ENCODE measurements at places on chromosomes 4 and X.
A peak's percentile ranks its signal among the peaks of the same experiment; 100 is the strongest.

GRCh38 chr4:142762280-142762679, 83.8 kb downstream of the INPP4B start:
- no peak for DNase-seq
- H3K4me1 ChIP-seq = no peaks in the 10 kb centered on the region
- H3K27ac ChIP-seq = no peak overlapping the region
- H3K36me3 ChIP-seq = no peaks in the 10 kb centered on the region

GRCh38 chrX:26387906-26388305, 171.9 kb downstream of the MAGEB5 start:
- no peaks in the 10 kb centered on the region for H3K4me1 ChIP-seq
- no peaks in the 10 kb centered on the region for H3K27me3 ChIP-seq
- no peak overlapping the region for H3K27ac ChIP-seq

- H3K36me3 ChIP-seq = no peaks in the 10 kb centered on the region
- H3K27me3 ChIP-seq = no peaks in the 10 kb centered on the region
- DNase-seq = no peak
- H3K4me1 ChIP-seq = no peaks in the 10 kb centered on the region
- no peak overlapping the region for H3K4me3 ChIP-seq
- no peak overlapping the region for H3K27ac ChIP-seq
Observed at GRCh38 chr4:90025248-90025647, 101.9 kb upstream of the CCSER1 start.

- no peak overlapping the region for H3K4me3 ChIP-seq
- no peak overlapping the region for H3K27ac ChIP-seq
- H3K36me3 ChIP-seq = no peaks in the 10 kb centered on the region
- no peaks in the 10 kb centered on the region for H3K27me3 ChIP-seq
Observed at GRCh38 chrX:1813809-1814208, 198.9 kb downstream of the ASMT start.

GRCh38 chr4:185811509-185812364, at the start of gene SORBS2:
TSS of gene SORBS2 (minus strand) at chr4:185812194. CDS start at chr4:185690571, 121,623 bp downstream.
- no peaks in the 10 kb centered on the region for H3K4me1 ChIP-seq
- H3K27ac ChIP-seq = peak within 1 kb of the TSS; percentile 61
- peak within 1 kb of the TSS; percentile 63 for H3K4me3 ChIP-seq
- no peak for DNase-seq
- no peaks in the 10 kb centered on the region for H3K27me3 ChIP-seq

DNA sequence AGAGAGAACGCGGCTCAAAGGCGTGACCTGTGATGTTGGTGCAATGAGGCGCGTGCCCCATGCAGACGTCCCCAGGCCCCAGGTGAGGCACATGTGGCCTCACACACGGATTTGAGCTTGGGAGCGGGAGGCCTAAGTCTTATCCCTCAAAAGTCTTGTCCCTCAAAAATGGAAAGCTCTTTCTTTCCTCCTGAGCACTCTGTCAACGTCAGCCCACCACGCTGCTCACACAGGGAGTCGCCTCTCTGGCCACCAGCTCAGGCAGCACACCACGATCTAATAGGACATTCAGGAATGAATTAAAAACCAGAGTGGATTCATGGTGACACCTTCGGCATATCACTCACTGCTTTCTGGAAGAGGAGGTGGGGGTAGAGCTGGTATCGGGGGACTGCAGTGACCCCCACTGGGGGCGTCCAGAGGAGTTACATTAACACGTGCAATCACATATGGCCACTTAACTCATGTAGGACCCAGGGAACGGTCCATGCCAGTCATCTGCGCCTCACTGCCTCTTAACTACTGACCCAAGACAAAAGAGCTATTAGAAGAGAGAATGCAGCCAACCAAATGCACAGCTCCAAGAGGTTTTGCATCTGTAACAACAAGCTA, 21.9 kb upstream of the CYP4V2 start:
- no peaks in the 10 kb centered on the region for H3K27me3 ChIP-seq
- no peaks in the 10 kb centered on the region for H3K36me3 ChIP-seq
- no peak overlapping the region for H3K27ac ChIP-seq
- no peaks in the 10 kb centered on the region for H3K4me1 ChIP-seq
- H3K4me3 ChIP-seq = no peak overlapping the region

DNA sequence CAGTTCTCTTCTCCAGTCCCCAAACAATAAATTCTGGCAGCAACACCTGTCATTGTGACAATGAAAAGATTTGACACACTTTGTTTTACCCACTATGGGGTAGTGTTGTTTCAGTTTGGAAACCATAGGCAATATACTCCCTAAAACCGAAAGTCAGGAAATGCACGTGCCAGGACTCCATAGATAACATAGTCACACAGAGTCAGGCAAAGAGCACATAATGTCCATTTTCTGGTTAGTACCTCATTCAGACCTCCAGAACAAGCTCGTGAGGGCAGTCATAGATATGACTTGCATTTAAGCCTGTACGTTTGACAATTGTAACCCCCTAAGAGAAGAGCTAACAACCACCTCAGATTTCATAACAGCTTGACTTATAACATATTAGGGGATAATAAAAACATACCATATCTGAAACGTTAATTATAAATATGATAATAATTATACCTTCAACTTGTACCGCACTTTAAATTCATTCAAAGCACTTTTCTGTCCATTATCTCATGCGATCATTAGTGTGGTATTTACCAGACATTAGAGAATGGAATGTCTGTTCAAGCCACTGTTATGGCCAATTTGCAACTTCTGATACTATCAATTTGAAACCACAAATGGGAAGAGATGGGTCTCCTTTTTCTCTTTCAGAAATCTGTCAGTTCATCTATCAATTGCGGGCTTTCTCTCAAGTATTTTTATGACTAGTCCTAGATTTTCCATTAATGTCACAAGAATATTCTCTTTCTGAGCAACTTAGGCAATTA, 147.4 kb downstream of the LDB2 start:
- H3K4me1 ChIP-seq = no peaks in the 10 kb centered on the region
- no peak overlapping the region for H3K27ac ChIP-seq
- H3K27me3 ChIP-seq = no peaks in the 10 kb centered on the region

DNA sequence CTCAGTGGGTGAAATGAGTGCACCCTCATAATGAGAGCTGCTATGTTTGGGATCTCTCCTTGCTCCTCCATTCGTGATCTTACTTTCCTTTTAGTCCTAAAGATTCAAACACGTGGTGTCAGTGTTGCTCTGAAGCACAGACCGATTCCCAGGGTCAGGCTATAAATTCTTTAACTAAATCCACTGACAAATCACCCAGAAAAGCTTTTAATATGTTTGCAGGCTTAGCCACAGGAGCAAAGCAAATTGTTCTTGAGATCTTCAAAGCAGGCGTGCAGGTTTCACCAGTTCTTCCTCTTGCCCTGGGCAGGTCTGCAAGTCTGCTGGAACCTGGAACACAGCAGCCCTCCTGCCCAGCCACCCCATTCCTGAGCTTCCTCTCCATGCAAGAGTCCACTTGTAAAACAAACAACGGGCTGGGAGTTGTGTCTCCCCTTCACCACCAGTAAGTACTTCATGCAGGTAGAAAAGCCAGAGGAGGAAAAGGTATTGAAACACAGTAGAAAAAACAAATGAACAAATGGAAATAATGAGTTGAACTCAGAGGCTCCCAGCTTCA, 70.1 kb upstream of the ENPP6 start:
- H3K27me3 ChIP-seq = no peaks in the 10 kb centered on the region
- H3K4me3 ChIP-seq = no peak overlapping the region
- H3K4me1 ChIP-seq = no peaks in the 10 kb centered on the region
- no peak overlapping the region for H3K27ac ChIP-seq

DNA sequence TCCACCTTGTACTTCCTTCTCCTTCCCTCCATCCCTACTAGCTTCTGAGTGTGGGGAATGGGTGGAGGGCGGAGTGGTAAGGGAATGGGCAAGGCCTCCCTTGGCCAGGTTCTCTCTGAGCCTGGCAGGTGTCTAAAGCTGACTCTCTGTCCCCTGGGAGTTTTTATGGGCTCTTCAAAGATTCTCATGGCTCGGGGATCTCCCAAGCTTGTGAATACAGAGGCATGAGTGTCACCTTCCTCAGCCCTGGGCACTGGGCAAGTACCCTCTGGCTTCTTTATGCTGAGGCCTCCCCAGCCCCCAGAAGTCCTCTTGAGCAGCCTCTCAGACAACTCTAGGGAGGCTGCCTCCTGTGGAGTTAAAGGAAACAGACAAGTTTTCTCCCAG, 32.5 kb upstream of the DDX3X start:
- no peaks in the 10 kb centered on the region for H3K36me3 ChIP-seq
- no peaks in the 10 kb centered on the region for H3K27me3 ChIP-seq
- H3K4me1 ChIP-seq = no peaks in the 10 kb centered on the region
- DNase-seq = no peak
- no peak overlapping the region for H3K27ac ChIP-seq
- H3K4me3 ChIP-seq = no peak overlapping the region

DNA sequence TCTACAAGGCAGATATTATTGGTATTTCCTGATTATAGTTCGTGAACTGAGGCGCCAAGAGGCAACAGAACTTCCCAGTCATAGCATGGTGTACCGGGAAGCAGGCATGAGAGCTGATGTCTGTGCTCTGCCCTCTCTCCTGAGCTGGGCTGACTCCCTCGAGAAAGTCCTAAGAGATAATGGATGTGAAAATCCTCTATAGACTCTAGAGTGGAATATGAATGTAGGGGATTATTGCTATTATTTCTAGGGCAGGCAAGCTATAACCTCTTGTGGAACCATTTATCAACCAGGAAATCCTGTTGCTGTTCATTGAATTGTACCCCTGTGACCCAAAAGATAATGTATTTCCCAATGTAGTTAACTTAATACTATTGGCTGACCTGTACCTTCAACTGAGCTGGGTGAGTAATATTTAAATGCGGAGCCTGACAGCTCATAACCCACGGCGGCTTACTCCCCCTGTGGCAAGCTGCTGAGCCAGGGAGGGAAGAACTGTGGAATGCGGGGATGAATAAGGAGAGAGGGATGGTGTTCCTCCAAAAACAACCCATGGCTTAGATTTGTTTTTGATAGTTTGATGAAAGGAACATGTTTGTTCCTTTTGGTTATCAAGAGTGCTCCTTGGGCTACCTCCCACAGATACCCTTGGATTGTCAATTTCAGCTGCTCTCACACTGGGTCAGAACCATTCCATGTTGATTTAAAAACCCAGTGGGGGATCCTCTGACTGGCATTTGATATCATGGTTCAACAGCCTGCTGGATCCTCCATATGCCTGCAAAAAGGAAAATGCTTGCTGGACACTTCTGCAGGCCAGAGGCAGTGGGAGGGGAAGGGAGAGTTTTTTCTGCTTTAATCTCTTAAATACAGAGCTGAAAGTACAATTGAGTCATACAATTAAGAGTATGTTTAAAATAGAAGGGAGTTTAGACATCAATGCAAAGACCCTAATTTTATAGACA, 339.0 kb upstream of the BOD1L1 start:
- no peaks in the 10 kb centered on the region for H3K27me3 ChIP-seq
- no peaks in the 10 kb centered on the region for H3K36me3 ChIP-seq
- no peak for DNase-seq
- no peaks in the 10 kb centered on the region for H3K4me1 ChIP-seq
- no peak overlapping the region for H3K27ac ChIP-seq

GRCh38 chrX:17027931-17028330, 81.5 kb downstream of the REPS2 start:
- no peak for DNase-seq
- no peaks in the 10 kb centered on the region for H3K4me1 ChIP-seq
- no peak overlapping the region for H3K4me3 ChIP-seq
- H3K36me3 ChIP-seq = no peaks in the 10 kb centered on the region
- H3K27ac ChIP-seq = no peak overlapping the region
- no peaks in the 10 kb centered on the region for H3K27me3 ChIP-seq

GRCh38 chr4:138975225-138975624, 40.4 kb upstream of the NOCT start:
- no peaks in the 10 kb centered on the region for H3K27me3 ChIP-seq
- no peaks in the 10 kb centered on the region for H3K4me1 ChIP-seq
- peak; percentile 51 for DNase-seq
- H3K27ac ChIP-seq = no peak overlapping the region

- H3K4me1 ChIP-seq = peaks cover 26% of the 10 kb centered on the region
- H3K27ac ChIP-seq = peak overlapping the region; percentile 37
- no peaks in the 10 kb centered on the region for H3K36me3 ChIP-seq
- no peak overlapping the region for H3K4me3 ChIP-seq
Observed at GRCh38 chr4:38386654-38387188, 277.3 kb upstream of the KLF3 start.

DNA sequence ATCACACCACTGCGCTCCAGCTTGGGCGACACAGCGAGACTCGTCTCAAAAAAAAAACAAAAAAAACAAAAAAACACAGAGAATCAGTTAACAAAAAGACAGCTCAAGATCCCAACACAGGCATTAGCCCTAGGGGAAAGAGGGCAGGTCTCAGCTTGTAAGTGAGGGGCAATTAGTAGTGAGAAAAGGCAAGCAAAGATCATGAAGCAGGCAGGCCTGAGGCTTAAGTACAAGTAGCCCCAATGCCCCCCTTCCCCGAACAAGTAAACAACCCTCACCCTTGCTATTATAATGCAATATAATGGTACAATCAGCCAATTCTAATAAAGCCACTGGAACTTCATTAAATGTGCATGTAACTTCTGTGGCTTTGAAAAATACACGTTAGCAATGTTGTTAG, 17.0 kb downstream of the ADGRA3 start:
- DNase-seq = no peak
- no peaks in the 10 kb centered on the region for H3K36me3 ChIP-seq
- H3K4me1 ChIP-seq = no peaks in the 10 kb centered on the region
- H3K27me3 ChIP-seq = no peaks in the 10 kb centered on the region

DNA sequence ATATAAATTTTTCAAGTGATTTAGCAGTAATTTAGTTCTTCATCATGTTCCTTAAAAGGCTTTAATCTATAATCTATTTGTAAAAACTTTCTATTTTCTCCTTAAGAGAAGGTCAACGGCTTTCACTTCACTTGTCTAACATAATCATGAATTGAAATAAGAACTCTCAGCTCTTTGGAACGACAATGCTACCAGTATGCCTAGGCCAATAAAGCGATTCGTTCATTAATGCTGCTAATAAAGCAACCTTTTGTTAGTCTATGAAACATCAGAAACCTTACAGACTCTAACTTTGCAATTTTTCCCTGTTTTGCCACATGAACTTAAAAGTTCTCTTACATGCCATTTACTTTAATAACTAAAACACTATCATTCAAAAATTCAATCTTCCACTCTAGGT, 47.6 kb downstream of the FBXW7 start:
- no peak for DNase-seq
- H3K27ac ChIP-seq = no peak overlapping the region
- no peaks in the 10 kb centered on the region for H3K27me3 ChIP-seq
- H3K36me3 ChIP-seq = no peaks in the 10 kb centered on the region
- H3K4me1 ChIP-seq = no peaks in the 10 kb centered on the region

GRCh38 chr4:1979477-1980196, 29.1 kb downstream of the NELFA start:
- H3K27me3 ChIP-seq = no peaks in the 10 kb centered on the region
- H3K27ac ChIP-seq = no peak overlapping the region
- no peak for DNase-seq
- H3K36me3 ChIP-seq = peaks cover 80% of the 10 kb centered on the region

GRCh38 chrX:71228063-71228642, 5.1 kb downstream of the GJB1 start:
- no peaks in the 10 kb centered on the region for H3K36me3 ChIP-seq
- no peak overlapping the region for H3K27ac ChIP-seq
- no peaks in the 10 kb centered on the region for H3K27me3 ChIP-seq
- no peak overlapping the region for H3K4me3 ChIP-seq

DNA sequence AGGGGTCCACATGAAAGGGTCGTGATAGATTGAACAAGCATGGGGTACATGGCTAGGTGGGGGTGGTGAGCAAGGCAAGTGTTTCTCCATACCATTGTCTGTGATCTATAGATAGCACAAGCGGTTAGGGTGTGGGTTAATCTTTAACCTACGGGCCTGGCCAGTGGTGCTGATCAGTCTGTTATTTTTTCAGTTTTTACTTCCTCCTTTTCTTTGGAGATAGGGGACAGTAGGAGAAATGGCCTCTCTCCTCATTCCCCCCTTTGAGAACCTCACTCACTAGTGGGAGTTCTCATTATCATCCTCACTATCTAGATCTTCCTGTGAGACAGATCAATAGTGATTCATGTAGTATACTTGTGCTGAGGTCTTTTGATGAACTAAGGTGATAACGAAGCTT, 16.2 kb upstream of the GPKOW start:
- no peak overlapping the region for H3K27ac ChIP-seq
- no peaks in the 10 kb centered on the region for H3K36me3 ChIP-seq
- H3K27me3 ChIP-seq = no peaks in the 10 kb centered on the region
- DNase-seq = no peak
- no peaks in the 10 kb centered on the region for H3K4me1 ChIP-seq

Data from right atrium auricular region (tissue), 2 donors.